ENCODE measurements at places on chromosomes 11 and 22. TPM values are rescaled to one million over a fixed set of nuclear protein-coding genes. Genes with fewer than 3 reads are reported as not detected.

PRR5L gene
- 0.36 TPM for total RNA-seq

ZNF280B gene
- 0.10 TPM for total RNA-seq

DEUP1 gene
- total RNA-seq, result not detected

TMEM191B gene
- 3.7 TPM for total RNA-seq

NOL12 gene
- total RNA-seq, result 32.7 TPM

OVCH2 gene
- total RNA-seq, result not detected

TMEM191C gene
- 2.9 TPM for total RNA-seq

APOA4 gene
- total RNA-seq, result not detected

ESAM gene
- total RNA-seq, result 1.6 TPM

OR5P2 gene
- not detected for total RNA-seq

OR52B2 gene
- not detected for total RNA-seq

OR6A2 gene
- 0.15 TPM for total RNA-seq

LRP5 gene
- total RNA-seq, result 171 TPM

PKDREJ gene
- total RNA-seq, result not detected

OR51B2 gene
- total RNA-seq, result not detected

ZP1 gene
- not detected for total RNA-seq

CECR2 gene
- 3.6 TPM for total RNA-seq

TCN2 gene
- total RNA-seq, result 2.4 TPM

BIK gene
- 0.18 TPM for total RNA-seq

JAM3 gene
- 45.4 TPM for total RNA-seq

RTN4RL2 gene
- 0.90 TPM for total RNA-seq

DMC1 gene
- total RNA-seq, result 3.2 TPM

CDC42BPG gene
- total RNA-seq, result 4.1 TPM

SCARF2 gene
- total RNA-seq, result 3.2 TPM

TMEM9B gene
- 76.2 TPM for total RNA-seq

PTPN5 gene
- total RNA-seq, result not detected

OR8B4 gene
- total RNA-seq, result not detected

TESMIN gene
- total RNA-seq, result 47.6 TPM

KRTAP5-9 gene
- total RNA-seq, result not detected

RIMBP3C gene
- 0.90 TPM for total RNA-seq

MALAT1 gene
- total RNA-seq, result 13,645 TPM

RNF214 gene
- 39.7 TPM for total RNA-seq

BIRC2 gene
- total RNA-seq, result 76.8 TPM

OR52I1 gene
- total RNA-seq, result not detected

GLYATL2 gene
- not detected for total RNA-seq

ATL3 gene
- total RNA-seq, result 79.0 TPM

DBX1 gene
- total RNA-seq, result not detected

UVRAG gene
- total RNA-seq, result 29.5 TPM

QSER1 gene
- 48.2 TPM for total RNA-seq

TMEM138 gene
- total RNA-seq, result 86.6 TPM

MEI1 gene
- total RNA-seq, result 0.18 TPM

OR51Q1 gene
- total RNA-seq, result not detected

SCN4B gene
- 0.33 TPM for total RNA-seq

IGLL1 gene
- not detected for total RNA-seq

SCGB1A1 gene
- total RNA-seq, result 1.1 TPM

MAPK8IP2 gene
- total RNA-seq, result 38.4 TPM

C11orf91 gene
- 1.3 TPM for total RNA-seq

PHETA2 gene
- total RNA-seq, result 1.3 TPM

SLN gene
- total RNA-seq, result not detected

OR52I2 gene
- not detected for total RNA-seq

SERPING1 gene
- 1.3 TPM for total RNA-seq

CST6 gene
- 0.23 TPM for total RNA-seq

PVALB gene
- not detected for total RNA-seq

CDC42EP1 gene
- total RNA-seq, result 62.5 TPM

GALNT18 gene
- 8.6 TPM for total RNA-seq

OR5A1 gene
- total RNA-seq, result not detected

GSTT2B gene
- 6.5 TPM for total RNA-seq

All from Panc1 (cell line).